Stimulated activated CD4-positive, alpha-beta T cell treated with anti-CD3 and anti-CD28 coated beads, TNF-alpha, amount 100 ng/mL, for 1 hour (primary cell): ENCODE measurements at places on chromosomes 2 and 18.

DNA sequence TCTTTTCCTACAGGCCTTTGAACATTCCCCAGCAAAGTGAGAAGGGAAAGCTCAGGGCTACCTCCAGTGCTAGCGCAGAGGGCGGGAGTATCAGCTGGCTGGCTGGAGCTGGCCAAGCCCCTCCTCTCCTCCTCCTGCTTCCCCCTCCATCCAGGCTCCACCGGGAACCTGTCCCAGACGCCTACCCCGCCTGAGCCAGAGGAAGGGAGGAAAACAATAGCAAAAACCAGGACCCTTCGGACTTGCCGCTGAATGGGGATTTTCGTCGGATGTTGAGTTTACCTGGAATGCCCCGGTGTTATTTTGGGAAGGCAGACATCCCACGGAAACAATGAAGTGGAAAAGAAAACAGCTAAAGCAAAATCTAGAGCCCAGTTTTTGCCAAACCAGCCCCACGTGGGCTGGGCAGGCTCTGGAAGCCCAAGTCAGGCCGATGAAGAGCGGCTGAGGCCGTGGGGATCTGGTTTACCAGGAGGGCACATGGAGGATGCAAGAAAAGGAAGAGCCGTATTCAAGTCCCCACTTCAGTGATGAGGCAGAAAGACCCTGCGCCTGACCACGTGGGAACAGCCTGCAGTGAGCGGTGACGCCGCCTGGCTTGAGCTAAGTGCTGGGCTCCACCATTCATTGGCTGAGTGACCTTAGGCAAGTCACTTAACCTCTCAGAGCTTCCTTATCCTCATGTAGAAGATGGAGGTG is 100.4 kb upstream of the LCLAT1 start:
- DNase-seq, result no peak

GRCh38 chr2:232325324-232326273 is 53.0 kb upstream of the ALPP start:
- peak; percentile 38 for DNase-seq

DNA sequence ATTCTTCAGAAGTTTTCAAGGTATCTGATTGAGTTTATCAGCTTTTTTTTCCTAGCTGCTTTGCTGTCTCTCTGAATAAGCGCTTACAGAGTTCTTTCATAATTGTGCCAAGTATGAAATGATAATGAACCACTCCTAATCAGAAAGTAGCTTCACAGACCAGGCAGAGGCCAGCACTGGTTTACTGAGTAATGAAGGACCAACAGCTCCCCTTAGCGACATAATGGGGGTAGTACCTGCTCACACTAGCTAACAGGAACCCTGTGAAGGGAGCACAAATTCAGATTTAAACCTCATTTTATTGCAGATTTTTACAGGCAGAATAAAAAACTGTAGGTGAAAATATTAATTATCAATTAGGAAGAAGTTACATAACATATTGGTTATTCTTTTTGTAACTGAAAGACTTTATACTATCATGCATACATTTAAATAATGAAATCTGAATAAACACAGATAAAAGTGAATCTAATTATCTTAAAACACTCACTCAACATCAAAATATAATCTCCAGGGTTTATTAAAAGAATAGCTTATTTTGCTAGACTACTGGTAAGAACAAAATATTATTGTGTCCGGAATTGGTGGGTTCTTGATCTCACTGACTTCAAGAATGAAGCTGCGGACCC is 53.7 kb upstream of the LRRC30 start:
- DNase-seq, result no peak

GRCh38 chr18:33183136-33183535 is 257.4 kb downstream of the CCDC178 start:
- no peak for DNase-seq

DNA sequence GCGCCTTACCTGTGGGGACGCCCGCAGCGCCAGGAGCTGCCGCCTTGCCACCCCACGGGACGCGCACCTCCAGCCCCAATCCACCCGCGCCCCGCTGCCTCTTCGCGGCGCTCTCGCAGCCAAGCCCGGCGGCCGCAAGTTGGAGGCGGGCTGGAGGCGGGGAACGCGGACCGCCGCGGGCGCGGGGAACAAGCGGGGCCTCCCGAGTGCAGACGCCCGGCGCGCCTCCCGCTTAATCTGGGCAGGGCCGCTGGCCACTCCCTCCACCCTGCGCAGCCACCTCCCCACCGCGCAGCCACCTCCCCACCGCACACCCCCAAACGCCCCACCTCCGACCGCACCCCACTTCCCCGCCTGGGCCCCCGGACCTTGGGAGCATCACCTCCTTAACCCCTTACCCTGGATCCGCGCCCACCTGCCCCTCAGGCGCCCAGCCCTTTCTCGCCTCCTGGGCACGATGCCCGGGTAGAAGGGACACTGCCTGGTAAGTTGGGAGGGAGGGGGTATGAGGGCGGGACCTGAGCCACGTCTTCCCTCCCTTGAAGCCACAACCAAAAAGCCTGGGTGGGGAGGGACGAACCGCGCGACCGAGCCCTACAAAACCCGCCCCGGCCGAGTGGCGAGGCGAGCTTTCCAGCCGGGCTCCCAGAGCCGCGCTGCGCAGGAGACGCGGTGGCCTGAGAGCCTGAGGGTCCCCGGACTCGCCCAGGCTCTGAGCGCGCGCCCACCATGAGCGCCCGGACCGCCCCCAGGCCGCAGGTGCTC is at the start of the genes COL4A3 and COL4A4:
TSS of gene COL4A3 (plus strand) at position 627 of the 765 bp plus-strand sequence. CDS start at position 730, 103 bp downstream.
TSS of gene COL4A4 (minus strand) at position 208 of the 765 bp plus-strand sequence. CDS start 16,722 bp downstream, outside the sequence.
- DNase-seq, result no peak

GRCh38 chr2:31217465-31218200 is at the start of gene CAPN14:
Gene CAPN14, minus strand, starts transcription at chr2:31217515. Its CDS starts 12,068 bp downstream, at chr2:31205447.
- no peak for DNase-seq

DNA sequence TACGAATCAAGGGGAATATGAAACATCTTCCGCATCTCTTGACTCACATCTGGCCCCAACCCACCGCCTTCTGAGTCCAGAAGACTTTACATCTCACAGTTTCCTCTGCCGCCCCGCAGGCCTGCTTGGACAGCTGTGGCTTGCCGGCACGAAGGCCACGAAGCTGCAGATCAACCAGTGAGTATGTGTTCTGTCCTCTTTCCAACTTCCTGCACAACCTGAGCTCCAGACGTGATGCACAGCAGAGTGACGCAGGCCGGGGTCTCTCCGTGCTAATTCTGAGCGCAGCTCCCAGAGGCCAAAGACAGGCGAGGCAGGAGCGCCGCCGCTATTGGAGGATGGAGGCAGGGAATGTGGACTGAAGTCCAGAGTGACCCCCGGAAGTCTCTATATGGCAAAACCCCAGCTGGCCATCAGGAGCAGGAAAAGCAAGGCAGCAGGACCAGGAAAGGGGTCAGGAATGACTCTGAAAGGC is 93.5 kb downstream of the ZCCHC2 start:
- no peak for DNase-seq

- peak; percentile 21 for DNase-seq
Measured at GRCh38 chr18:76721207-76721996, 101.0 kb upstream of the ZNF236 start.

GRCh38 chr2:203679401-203679800 is 27.0 kb upstream of the CD28 start:
- no peak for DNase-seq

GRCh38 chr2:8238521-8239230 is 443.2 kb upstream of the ID2 start:
- no peak for DNase-seq

GRCh38 chr2:108619925-108620620 is 85.8 kb downstream of the LIMS1 start:
- no peak for DNase-seq

GRCh38 chr2:61238219-61239012 is 76.4 kb downstream of the C2orf74 start:
- DNase-seq, result no peak

- no peak for DNase-seq
Measured at GRCh38 chr2:235449568-235449967, 44.3 kb upstream of the AGAP1 start.

DNA sequence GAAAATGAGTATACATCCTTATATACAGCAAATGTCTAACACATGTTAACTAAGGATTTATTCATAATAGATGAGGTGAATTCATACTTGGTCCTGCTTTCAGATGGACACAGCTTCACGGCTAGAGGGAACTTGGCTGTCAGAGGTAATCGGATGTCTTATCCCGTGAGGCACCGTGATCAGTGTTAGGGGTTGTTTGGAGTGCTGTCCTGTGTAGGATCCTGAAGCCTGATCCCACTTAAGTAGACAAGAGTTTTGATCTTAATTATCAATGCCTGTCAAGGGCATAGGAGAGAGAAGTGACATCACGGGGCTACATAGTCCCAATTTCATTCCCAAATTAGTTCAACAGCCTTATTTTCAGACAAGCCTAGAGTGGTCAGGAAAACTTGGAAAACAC is 204.6 kb downstream of the RNF144A start:
- DNase-seq, result no peak

DNA sequence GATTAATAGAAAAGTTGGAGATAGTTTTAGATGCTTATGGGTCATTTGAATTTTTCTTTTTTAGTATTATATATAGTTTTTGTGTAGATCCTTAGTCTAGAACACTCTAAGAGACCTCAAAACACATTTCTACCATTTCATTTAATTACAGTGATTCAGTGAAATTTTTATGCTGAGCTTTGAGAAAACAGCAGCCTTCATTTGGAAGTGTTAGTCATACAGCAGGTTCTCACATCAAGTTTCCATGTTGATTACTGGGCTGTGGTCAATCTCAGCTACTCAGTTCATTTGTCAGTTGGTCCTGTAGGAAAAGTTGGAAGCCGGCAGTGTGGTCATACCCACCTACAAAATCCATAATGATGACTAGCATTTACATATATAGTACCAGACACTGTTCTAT is 37.9 kb downstream of the MAP3K19 start:
- DNase-seq, result no peak
